NCI-H2081 (cell line): ENCODE measurements at places on chromosomes 1 and 21.
A peak's percentile ranks its signal among the peaks of the same experiment; 100 is the strongest.

GRCh38 chr1:228979325-228979699 is 244.0 kb downstream of the RHOU start:
- no peak for DNase-seq

DNA sequence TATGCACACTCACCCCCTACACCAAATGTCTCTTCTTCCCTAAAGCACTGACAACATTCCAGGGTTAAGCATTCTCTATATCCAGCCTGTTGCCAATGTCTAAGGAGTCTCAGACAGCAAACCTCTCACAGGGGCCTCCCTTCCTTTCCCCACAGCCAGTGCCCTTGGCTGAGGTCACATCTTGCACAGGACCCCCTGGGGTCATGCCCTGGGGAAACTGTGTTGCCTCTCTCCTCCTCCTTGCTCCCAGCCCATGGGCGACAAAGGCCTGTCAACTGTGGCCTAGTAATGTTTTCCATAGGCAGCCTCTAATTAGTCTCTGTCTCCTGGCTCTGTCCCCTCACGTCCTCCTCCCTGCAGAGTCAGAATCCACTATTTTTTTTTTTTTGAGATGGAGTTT is 54.6 kb downstream of the NENF start:
- no peak for DNase-seq

- DNase-seq: no peak
Observed at GRCh38 chr1:76892675-76893074, 25.4 kb downstream of the ST6GALNAC5 start.

DNA sequence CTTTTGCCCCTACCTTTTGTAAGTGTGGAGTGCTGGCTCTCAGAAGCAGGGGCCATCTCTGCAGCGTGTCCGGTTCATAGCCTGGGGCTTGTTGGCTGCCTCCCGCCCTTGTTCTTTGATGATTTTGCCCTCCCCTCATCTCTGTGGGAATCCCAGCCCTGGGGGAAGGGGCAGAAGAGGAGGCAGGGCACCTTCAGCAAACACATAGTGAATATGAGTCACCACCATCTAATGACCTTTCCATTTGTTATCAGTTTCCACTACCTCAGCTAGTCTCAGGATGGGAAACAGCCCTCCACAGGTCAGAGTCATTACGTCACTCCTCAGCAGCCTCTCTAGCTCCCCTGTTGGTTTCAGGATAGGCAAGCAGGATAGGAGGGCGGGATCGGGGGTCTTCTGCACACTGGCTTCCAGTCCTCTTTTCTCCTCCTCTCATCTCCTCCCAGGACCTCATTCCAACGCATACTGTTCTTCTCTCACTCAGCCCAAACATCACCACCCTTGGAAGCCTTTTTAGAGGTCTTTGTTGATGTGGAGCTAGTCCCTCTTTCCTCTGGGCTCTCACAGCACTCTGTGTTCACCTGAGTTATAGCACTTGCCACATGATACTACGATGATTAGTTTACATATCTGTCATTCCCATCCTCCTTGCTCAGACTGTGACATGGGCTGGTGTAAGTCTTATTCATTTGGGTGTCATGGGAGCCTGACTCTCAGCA is 15.8 kb downstream of the GADD45A start:
- no peak for DNase-seq

DNA sequence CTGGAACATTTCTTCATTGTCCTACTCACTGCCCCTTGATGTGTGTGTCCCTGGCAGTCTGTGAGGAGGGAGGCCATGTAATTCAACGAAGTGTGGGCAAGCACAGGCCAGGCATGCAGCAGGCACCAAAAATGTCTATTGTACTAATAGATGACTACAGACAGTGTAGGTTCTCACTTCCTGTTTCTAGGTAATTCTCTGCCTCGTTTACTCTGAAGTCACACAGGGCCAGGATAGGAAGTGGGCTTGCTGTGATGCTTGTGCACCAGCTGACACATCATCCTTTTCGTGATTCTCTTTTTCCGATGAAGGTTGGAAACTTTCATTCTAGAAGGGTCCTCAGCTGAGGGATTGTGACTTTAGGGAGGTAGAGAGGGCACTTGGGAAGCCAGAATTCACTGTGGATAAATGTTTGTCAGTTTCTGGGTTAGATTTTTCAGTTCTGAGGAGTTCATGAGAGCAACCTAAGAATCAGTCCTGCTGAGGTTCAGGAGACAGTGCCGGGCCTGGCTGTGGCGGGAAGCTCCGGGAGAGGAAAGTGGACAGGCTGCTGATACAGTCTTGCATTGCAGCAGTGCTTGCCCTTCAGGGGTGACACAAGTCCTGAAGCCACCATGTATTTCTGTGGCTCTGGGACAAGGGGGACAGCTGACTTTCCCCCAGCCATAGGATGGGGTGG is 4.3 kb upstream of the CSF1 start:
- DNase-seq: no peak

DNA sequence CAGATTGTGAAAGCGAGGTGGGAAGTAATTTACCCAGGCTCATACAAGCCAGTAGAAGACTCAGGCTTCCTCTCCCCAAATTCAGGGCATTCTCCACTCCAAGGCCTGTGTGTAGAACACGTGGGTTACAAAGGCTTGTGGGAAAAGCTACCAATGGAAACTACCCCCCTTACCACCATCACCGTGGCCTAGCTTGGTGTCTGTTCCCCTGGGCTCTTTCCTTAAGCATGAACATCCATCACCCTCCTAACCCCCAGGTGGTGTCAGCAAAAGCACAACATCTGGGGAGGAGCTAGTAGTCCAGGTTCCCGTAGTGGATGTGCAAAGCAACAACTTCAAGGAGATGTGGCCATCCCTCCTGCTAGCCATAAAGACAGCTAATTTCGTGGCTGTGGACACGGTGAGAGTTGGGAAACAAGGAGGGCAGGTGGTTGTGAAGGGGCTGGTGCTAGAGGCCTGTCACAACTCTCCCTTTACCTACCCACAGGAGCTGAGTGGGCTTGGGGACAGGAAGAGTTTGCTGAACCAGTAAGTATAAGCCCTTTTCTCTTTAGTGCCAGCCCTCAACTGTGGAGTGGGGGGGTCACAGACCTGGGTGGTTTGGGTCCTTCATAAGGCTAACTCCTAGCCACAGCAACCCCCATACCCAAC is 701 bp upstream of the MUTYH start:
- peak; percentile 57 for DNase-seq

DNA sequence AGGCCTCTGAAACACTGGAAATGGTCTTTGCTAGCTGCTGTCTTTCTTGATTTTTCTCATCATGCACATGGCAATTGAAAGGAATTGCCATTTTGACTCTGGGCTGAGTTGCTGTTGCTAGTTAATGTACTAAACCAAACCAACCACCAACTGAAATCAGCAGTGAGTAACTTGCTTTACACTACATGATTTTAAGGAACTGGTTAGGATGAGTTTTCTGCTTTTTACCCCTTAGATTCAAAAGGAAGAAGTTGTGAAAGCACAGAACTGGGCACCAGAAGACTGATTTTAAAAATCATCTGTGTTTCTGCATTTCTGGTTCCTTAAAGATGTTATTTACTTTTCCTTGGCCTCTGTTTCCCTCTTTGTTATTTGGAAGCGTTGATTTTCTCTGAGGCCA is 361.9 kb downstream of the HLX start:
- DNase-seq: no peak

DNA sequence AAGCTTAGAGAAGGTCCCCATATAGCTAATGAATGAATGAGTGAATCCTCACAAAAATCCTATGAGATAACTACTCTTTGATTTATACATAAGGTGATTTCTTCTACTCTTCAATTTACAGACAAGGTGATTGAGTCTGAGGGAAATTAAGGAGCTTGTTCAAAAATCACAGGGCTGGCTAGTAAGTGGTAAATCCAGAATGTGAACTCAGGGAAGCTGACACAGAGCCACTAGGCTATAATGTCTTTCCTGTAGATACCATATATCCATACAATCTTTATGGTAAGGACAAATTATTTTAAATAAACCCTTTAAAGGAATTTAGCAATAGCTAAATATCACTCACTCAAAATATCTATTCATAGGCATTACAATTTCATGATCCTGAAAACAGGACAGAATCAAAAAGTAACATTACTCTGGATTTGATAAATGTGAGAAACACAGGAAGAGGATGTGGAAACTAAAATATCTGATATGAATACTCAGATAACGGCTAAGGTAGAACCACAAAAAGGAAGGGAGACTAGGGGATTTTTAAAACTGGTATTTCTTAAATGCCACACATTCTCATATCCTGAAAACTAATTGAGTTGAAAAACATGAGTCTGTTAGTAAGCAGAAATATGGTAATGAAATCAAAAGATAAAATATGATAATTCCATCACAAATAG is 108.2 kb downstream of the NBPF12 start:
- DNase-seq: no peak

GRCh38 chr1:213291526-213291925 is 240.5 kb downstream of the RPS6KC1 start:
- DNase-seq: no peak

DNA sequence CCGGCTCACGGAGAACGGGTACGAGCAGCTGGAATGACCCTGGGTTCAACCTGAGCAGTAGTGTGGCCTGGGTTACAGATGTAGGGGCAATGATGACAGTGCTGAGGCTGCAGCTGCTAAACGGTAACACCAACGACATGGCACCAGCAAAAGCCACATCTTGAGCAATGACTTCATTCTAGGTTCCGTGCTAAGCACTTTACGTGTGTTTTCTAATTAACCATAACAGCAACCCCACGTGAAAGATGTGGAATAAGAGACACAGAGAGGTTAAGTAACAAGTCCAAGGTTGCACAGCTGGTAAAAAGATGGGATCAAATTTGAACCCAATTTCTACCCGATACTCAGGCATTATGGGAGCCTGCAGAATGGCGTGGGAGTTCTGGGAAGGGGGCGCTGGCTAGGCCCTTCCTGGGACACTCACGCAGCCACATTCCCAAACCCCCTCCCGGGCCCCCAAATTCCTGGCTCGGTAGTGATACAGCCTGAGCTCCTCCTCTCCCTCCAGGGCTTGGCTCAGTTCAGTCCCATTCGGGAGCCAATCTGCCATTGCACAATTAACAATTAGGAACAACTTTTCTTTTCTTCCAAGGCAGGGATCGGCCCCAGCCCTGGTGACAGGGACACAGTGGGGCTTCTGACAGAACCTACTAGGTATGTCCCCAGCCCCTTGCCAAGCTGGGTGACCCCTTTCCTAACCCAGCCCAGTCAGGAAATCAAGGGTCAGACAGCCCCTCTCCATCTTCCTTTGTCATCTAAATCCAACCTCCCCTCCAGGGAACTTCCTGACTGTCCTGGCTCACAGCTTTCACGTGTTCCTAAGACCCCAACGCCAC is 23.8 kb upstream of the ECE1 start:
- DNase-seq: no peak

- DNase-seq: no peak
Observed at GRCh38 chr1:31588751-31589515, 12.6 kb downstream of the TINAGL1 start.

GRCh38 chr1:186202271-186202764 is 172.7 kb downstream of the TPR start:
- DNase-seq: no peak

GRCh38 chr21:27362249-27362648 is 395.4 kb upstream of the ADAMTS5 start:
- no peak for DNase-seq

GRCh38 chr1:46218443-46218842 is 15.3 kb downstream of the LURAP1 start:
- no peak for DNase-seq

GRCh38 chr1:159089184-159089791 is 12.7 kb upstream of the AIM2 start:
- no peak for DNase-seq

- no peak for DNase-seq
Observed at GRCh38 chr1:8358897-8359616, 41.1 kb downstream of the SLC45A1 start.

- DNase-seq: no peak
Observed at GRCh38 chr1:182677397-182678098, 6.8 kb downstream of the RGS8 start.

GRCh38 chr1:24928689-24929397 is 1.2 kb downstream of the RUNX3 start:
- DNase-seq: no peak

GRCh38 chr1:184021728-184022127 is 15.8 kb downstream of the COLGALT2 start:
- DNase-seq: peak; percentile 8

DNA sequence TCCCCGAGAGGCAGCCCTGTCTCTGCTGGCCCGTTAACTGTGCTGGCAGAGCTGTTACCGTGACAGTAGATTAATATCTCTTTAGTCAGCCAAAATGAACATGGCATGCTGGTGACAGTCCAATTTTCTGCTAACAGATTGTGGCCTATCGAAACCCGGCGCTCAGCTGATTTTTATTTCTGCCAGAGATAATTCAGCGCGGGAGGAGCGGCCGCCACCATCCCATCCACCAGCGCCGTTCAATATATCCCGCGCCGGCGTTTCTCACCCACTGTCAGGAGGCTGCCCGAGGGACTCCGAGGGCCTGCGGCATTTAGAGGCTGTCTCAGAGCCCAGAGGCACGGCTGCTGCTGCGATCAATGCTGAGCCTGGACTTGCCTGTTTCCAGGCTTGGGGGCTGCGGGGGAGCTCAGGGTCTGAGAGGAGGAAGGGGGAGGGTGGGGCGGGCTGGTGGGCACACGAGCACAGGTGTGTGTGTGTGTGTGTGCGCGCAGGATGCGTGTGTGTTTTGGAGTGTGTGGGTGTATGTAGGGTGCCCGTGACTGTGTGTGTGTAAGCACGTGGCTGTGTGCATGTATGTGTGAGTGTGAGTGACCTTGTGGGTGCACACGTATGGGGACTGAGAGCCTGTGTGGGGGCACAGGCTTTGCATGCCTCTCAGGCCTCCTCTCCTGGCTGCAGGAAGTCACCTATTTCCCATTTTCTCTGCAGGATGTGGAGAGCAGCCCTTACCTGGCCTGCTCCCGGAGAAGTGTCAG is 109.7 kb upstream of the ACTRT2 start:
- DNase-seq: no peak

- peak; percentile 79 for DNase-seq
Observed at GRCh38 chr1:1510912-1511532, 940 bp upstream of the ATAD3A start.

- no peak for DNase-seq
Observed at GRCh38 chr1:161121834-161122233, 3.9 kb downstream of the NIT1 start.

DNA sequence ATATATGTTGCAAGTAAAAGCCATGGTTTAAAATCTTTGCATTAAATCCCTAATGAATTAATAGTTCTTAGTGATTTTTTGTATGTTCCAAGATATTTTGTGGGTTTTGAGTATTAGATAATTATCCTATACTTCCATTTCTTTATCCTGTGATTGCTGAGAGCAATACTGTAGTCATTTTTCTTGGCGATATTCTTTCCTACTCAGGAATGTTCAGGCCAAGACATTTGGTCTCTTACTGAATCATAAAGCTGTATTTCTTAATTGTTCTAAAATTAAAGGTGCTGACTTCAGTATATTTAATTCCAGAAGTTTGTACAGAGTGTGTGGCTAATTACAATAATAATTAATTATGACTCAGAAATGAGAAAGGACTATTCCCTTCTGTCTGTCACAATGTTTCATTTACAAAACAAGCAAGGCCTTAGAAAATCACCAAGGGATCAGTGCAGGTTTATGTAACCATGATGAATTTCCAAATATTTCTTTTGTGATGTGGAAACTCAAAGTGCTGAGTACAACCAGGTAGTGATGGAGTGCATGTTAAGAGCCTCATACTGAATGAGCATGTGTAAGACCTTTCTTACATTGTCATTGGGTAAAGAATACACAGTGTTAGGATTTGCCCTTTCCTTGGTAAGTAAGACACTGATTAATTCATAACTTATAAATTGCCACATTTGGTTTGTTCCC is 161.2 kb downstream of the HMCN1 start:
- DNase-seq: no peak

GRCh38 chr1:65332821-65333220 is 23.5 kb downstream of the DNAJC6 start:
- DNase-seq: no peak
